Thoracic aorta (tissue), 2 donors: ENCODE measurements at places on chromosomes 4 and X.

- no peak for DNase-seq
Observed at GRCh38 chrX:73563738-73564068, 706 bp downstream of the CHIC1 start.

DNA sequence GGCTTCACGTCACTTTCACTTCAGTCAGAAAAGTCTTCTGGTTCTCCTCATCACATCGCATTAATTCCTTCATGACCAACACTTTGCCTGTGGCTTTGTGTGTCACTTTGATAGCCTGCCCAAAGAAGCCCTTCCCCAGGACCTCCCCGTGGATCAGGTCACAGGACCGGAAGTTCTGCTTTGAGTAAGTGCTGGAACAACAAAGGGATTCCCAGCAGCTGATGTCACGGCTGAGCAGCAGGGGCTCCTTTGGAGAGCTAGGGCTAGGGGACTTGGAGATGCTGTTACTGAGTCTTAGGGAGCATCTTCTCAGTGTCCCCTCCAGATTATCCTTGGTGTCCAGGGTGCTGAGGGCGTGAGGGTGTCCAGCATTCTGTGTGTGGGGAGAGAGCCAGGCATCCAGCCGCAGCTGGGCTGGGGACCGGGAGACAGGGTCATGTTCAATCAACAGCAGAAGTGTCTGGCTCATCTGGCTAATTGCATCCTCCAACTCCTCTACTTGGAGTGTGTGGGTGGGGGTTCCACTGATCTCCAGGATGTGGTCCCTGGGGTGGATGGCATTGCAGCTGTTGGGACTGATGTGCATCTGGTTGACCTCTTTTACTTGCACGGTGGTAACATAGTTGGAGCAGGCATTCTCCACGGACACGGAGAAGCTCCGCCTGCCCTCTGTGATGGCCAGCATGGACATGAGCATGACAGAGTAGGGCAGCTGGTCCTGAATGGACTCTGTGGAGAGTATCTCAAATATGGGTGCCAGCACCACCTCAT is 39.2 kb upstream of the ARHGAP6 start:
- DNase-seq: no peak

DNA sequence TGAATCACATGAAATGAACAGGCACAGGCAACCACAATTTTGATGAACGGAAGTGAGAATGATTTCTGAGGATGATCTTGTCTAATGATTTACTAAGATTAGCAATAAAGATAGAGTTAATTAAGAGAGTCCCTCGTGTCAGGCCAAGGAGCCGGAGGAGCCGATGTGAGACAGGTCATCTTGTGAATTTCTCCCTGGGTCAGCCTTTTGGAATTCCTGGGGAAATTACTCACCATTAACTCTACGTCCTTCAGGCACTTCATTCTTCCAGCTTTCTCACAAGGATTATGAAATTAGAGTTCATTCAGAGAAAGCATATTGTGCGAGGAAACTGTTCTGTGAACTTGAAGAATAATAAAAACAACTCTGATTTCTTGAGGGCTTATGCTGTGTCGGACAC is 86.7 kb downstream of the PSAPL1 start:
- no peak for DNase-seq

- no peak for DNase-seq
Observed at GRCh38 chrX:10064736-10065135, 92.0 kb upstream of the CLCN4 start.

- no peak for DNase-seq
Observed at GRCh38 chrX:69884210-69884609, 165.5 kb downstream of the AWAT2 start.

GRCh38 chr4:42655921-42656678 is 805 bp downstream of the ATP8A1 start:
- no peak for DNase-seq

GRCh38 chrX:39946822-39947221 is 150.9 kb downstream of the BCOR start:
- no peak for DNase-seq

GRCh38 chr4:17203797-17204196 is 305.4 kb upstream of the LDB2 start:
- DNase-seq: no peak

- DNase-seq: no peak
Observed at GRCh38 chrX:135984256-135984655, 979 bp upstream of the SLC9A6 start.

DNA sequence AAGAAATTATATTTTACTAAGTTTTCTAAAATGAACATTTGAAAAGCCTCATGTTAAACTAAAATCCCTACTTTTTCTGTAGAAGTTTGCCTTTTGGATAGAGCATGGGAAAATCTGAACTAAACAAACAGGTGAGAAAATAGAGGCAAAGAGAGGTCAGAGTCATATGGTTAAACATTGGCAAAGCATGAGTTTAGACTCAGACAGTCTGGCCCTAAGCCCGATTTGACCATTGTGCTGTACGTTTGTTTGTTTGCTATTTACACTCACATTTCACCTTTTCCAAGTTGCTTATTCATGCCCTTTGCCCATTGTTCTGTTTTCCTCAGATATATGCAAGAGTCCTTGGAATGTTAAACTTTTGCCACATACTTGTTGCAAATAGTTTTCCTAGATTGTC is 85.4 kb downstream of the TIGD2 start:
- no peak for DNase-seq

GRCh38 chr4:122584519-122584918 is 36.3 kb downstream of the IL21 start:
- no peak for DNase-seq

GRCh38 chr4:185567381-185568376 is 32.4 kb upstream of the PDLIM3 start:
- DNase-seq: no peak

DNA sequence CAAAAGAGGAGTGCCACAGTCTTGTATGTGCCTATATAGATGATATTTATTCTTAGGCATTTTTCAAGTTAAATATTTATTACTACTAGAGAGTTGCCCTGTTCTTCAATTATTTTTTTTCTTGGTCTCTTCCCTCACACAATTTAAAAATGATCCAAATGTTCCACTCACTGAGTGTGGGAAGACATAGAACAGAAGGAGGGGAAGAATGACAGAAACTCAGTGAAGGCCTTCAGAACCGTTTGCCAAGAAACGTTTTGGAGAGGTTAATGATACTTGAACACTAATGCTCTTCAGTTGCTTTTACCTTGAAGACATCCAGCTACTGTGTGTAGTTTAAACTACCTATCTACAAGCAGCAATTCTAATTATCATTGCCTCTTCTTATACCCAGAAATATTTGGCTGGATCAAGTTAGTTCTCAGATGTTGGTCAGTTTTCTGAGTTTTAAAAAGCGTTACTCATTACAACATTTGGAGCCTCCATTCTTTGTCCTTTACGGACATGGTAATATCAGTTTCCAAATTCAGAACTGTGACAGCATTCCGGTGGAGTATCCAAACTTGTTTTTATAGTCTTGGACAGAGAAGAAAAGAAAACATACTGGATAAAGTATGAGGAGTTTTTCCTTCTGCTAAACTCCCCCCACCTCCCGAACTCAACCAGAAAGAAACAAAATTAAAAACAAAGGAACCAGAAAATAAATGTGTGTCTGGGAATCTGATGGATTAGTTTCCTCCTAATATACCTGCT is 389.7 kb downstream of the SPRY1 start:
- DNase-seq: no peak

GRCh38 chrX:15274946-15275345 is 5.1 kb upstream of the ASB9 start:
- DNase-seq: no peak
